ENCODE measurements at places on chromosomes 1 and 21.

DNA sequence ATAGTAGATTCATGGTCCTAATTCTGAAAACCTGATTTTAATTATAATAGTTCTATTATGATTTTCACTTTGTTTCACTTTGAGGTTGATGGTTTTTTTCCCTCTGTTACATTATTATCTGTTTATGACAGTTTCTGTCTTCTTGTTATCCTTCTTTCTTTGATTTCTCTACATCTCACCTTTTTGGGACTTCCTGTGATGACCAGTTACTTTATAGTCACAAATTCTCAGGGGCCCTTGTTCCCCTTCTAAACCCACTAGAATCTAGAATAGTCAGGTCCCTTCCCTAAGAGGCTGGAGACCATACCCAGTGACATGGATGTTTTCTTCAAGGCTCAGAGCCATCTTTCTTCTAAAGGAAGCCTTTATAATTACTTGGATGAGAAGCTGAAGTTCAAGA, 238.4 kb downstream of the GPR52 start:
- no peak for DNase-seq

GRCh38 chr1:208584167-208584755, 340.1 kb upstream of the PLXNA2 start:
- DNase-seq, result no peak

DNA sequence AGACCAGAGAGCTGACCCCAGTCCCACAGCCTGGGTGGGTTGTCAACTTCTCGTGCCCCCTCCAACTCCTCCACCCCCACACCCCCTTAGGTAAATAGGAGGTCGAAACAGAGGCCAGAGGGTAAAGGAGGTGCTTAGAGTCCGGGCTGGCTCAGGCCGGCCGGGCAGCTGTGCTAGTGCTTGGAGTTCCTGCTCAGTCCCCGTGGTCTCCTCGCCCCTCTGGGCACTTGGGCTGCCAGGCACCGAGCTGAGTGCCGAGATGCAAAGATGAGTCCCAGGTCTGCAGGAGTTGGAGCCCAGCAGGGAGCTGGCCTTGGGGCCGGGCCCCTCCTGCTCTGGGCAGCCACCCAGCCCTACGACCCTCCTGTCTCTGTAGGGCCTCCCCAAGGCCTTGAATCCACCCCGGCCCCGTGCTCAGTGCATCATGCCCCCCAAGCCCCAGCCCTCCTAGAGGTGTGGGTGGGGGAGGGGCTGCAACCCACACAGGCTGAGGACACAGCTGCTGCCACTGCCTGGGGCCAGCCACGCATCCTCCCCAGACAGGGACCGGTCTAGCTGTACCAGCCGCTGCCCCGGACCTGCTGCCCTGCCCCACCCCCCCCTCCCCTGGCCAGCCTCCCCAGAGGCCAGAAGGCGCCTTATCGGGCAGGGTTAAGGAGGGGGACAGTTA, 1.9 kb downstream of the SMIM1 start:
- no peak for DNase-seq

GRCh38 chr1:203207751-203208150, 21.2 kb upstream of the CHI3L1 start:
- no peak for DNase-seq

DNA sequence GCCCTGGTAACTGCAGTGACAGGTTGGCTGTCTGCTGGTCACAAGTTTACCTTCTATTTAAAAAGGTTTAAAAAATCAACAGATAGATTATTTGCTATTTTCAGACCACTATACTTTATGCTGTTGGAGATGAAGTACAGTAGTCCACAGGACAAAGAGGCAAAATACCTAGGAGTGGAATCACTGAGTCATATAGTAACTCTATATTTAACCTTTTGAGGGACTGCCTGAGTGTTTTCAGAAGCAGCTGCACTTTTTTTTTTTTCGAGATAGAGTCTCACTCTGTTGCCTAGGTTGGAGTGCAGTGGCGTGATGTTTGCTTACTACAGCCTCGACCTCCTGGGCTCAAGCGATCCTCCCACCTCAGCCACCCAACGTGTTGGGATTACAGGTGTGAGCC, 11.7 kb downstream of the CNIH4 start:
- peak; percentile 53 for DNase-seq

DNA sequence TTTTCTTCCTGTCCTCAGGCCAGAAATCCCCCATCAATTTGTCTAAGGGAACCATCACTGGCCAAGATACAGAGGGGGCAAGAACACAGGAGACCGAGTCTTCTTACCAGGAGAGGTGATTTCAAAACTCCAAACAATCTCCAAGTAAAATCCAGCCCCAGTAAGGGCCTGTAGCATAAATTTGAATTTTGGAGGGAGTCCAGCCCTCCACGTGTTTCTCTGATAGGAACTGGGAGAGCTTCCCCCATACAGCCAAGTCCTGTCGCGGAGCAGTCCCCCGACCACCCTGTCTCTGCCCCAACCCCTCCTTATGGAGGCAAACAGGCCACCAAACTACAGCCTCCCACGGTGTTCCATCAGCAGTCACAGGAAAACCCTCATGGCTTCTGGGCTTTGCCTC, 32.4 kb upstream of the GPR157 start:
- DNase-seq, result no peak

GRCh38 chr1:235077571-235078479, 50.8 kb downstream of the TOMM20 start:
- peak; percentile 94 for DNase-seq

GRCh38 chr1:226686440-226687425, 52.3 kb downstream of the ITPKB start:
- no peak for DNase-seq

DNA sequence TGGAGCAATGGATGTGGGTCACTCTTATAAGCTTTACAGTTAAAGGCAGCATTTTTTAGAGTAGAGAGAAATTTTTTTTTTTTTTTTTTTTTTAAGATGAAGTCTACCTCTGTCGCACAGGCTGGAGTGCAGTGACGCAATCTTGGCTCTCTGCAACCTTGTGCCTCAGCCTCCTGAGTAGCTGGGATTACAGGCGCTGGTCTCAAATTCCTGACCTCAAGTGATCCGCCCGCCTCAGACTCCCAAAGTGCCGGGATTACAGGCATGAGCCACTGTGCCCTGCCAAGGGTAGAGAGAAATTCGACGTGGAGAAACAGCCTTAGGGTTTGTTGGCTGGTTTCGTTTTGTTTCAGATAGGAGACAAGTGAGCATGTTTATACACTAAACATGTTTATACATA, 594.2 kb upstream of the ADAMTS5 start:
- no peak for DNase-seq

DNA sequence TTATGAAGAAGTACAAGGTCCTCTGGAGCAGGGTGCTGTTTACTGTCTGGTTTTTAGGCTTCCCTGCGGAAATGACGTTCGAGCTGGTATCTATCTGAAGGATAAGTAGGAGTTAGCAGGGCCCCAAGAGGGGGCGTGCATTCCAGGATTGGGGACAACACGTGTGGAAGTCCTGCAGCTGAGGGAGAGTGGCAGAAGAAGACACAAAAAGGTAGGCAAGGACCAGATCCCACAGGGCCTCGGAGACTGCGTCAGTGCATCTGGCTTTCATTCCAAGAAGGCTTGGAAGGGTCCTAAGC, 5.9 kb downstream of the RIMS3 start:
- no peak for DNase-seq

DNA sequence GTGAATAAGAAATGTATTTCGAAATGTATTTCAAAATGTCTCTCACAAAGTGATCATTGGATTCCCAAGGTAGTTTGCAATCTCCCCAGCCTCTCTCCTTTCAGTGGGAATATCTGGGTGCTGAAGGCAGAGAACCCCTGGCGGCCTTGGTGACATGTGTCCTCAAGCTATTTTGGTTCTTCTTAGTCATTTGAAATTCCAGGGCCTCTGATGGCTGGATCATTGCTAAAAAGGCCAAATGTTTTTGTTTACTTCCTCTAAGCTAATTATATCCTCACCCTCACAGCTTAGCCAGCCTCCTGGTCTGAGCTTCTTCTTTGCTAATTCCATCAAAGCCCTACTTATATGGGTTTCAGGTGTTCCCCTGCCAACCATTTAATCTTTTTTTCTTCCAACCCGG, 71.2 kb downstream of the LRRC40 start:
- DNase-seq, result no peak

DNA sequence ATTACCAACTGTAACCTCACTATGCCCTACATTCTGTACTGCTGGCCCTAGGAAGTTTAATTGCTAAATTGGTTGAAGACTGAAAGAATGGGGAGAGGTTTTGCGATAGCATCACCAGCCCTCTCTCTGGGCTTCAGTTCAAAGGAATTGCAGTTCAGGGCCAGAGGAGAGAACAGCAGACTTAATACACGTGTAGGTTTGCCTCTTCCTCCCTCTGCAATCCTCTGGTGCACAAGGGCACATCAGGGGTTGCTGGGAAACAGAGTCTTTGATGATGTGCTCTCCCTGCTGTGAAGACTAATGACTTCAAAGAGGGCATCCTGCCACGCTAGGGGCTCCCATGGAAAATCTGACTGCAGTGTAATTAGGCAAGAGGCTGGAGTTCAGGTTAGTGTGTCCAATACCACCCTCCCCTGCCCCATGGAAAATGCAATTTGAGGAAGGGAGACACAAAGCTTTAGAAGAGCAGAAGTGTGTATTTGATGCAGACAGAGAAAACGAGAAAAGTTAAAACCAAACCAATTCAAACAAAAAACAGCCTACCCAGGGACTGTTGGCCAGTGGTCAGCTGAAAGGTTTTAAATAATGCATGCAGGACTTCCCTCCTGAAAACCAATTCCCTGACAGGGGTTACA, 167.9 kb downstream of the ASTN1 start:
- no peak for DNase-seq

GRCh38 chr21:15797577-15798363, 68.0 kb downstream of the USP25 start:
- DNase-seq, result peak; percentile 1

DNA sequence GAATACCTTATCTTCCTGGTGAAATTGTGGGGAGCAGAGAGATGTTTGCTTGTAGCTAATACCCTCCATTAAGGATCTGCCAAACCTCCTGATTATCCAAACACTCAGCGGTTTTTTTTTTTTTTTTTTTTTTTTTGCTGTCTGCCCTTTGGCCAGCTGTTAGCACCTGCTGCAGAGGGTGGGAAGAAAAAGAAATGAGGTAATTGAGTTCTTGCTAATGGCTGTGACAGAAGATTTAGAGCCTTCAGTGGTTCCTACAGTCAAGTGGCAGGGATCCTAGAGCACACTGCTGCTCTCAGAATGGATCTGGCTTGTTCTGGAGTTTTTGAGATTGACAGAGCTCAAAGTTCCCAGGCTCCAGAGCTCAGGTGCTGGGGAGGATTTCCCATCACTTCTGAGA, 342.5 kb downstream of the DISC1 start:
- DNase-seq, result no peak

- DNase-seq, result no peak
Measured at GRCh38 chr1:55490547-55490946, 275.4 kb upstream of the USP24 start.

- DNase-seq, result no peak
Measured at GRCh38 chr1:21931171-21932093, 5.7 kb downstream of the HSPG2 start.

- no peak for DNase-seq
Measured at GRCh38 chr1:163182330-163182949, 20.3 kb downstream of the RGS5 start.

GRCh38 chr1:228182296-228183030, 16.9 kb downstream of the IBA57 start:
- no peak for DNase-seq

- no peak for DNase-seq
Measured at GRCh38 chr1:235024711-235025421, 103.8 kb downstream of the TOMM20 start.

- no peak for DNase-seq
Measured at GRCh38 chr1:15718199-15718601, 17.9 kb upstream of the SLC25A34 start.

DNA sequence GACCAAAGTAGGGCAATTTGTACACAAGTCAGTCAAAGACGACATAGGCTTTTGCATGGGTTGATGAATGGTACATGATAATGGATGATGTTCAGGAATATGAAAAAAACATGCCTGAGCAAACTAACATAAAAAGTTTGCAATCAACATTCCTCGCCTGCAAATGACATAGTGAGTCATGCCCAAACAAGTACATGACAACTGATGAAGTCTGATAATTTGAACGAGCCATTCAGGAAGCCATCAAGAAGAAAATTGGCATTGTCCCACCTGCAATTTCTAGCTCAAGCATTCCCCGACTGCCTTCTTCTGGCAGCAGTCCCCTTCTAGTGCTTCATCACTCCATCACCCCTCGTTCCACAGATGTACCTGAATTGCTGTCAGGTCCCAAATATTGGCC, 118.4 kb upstream of the NR5A2 start:
- DNase-seq, result no peak

DNA sequence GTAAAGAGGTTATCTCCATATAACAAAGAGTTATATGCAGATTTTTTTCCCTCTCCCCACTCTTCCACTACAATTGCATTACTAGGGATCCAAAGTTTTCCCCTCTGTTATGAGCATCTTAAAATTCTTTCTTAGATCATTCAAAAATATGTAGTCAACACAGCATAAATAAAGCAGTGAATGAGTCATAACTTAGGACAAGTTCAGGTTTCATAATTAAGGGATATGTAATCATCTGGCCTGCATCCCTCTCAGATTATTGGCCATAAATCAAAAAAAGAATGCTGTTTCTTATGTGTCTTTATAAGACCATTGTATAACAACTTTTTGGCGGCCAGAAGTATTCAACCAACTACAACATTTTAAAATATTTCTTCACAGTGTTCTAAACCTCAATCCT, 1526.1 kb downstream of the KCNT2 start:
- DNase-seq, result no peak

- no peak for DNase-seq
Measured at GRCh38 chr1:26387447-26387846, 14.9 kb upstream of the ZNF683 start.

DNA sequence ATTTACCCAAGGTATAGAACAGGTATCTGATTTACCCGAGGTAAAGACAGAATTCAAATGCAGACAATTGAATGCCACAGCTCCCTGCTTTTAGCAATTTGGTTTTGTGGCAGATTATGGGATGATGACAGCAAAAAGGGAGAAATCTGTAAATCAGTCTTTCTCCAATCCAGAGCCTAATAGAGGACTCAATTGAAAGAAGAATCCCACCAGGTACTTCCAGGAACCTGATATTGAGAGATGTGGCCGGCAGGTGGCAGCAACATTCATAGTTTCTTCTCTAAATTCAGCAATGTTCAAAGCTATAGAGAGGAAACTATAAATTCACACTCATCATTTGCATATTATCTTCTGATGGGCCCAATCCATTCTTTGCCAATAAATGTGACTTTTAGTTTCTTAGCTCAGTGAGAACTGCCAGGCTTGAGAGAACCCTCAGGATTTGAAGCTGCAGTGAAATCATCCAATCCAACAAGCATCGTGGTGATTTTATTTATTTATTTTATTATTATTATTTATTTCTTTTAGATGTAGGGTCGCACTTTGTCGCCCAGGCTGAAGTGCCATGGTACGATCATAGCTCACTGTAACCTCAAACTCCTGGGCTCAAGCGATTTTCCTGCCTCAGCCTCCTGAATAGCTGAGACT, 9.8 kb upstream of the PHACTR4 start:
- DNase-seq, result peak; percentile 78

- no peak for DNase-seq
Measured at GRCh38 chr21:19993268-19993667, 1004.9 kb upstream of the NCAM2 start.

GRCh38 chr1:183443011-183443410, 24.8 kb upstream of the NMNAT2 start:
- no peak for DNase-seq

All from GM12865 (cell line).